ENCODE measurements at places on chromosomes 7 and 10. TPM values are rescaled to one million over a fixed set of nuclear protein-coding genes. Genes with fewer than 3 reads are reported as not detected.

DNA sequence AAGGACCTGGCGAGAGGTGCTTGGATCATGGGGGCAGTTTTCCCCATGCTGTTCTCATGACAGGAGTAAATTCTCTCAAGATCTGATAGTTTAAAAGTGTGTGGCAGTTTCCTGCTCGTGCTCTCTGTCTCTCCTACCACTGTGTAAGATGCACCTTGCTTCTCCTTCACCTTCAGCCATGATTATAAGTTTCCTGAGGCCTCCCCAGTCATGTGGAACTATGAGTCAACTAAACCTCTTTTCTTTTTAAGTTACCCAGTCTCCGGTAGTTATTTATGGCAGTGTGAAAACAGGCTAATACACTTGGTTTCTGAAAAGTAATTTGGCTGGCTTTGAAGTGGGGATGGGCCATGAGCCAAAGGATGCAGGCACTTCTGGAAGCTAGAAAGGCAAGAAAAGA is 268.0 kb upstream of the KAT6B start:
- no peak for DNase-seq

- DNase-seq = no peak
Measured at GRCh38 chr7:70763961-70764691, 367.8 kb upstream of the GALNT17 start.

SYNPO2L gene
- not detected for total RNA-seq

- DNase-seq = no peak
Measured at GRCh38 chr10:109952526-109952925, 29.2 kb upstream of the XPNPEP1 start.

- DNase-seq = no peak
Measured at GRCh38 chr10:32951111-32951510, 6.9 kb downstream of the ITGB1 start.

DNA sequence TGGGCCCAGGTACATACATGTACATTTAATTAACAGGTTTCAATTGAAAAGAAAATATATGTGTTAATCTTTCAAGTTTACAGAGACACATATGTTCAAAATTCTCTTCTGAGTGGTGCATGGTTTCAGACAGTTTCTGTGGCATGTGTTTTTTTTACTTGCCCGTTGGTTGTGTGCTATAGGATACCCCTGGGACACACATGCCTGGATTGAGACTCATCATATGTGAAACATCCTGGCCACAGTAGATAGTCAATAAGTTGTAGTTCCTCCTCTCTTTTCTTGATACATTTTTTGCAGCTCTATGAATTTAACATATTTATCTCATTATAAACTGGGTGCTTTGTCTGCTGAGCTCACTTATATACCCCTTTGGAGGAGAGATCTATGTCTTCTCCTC is 207.8 kb upstream of the CTBP2 start:
- no peak for DNase-seq

NAMPT gene
- total RNA-seq = 118 TPM

- DNase-seq = no peak
Measured at GRCh38 chr10:60810437-60811182, 32.3 kb downstream of the CDK1 start.

- DNase-seq = no peak
Measured at GRCh38 chr7:44158096-44158872, 17.2 kb upstream of the MYL7 start.

DNA sequence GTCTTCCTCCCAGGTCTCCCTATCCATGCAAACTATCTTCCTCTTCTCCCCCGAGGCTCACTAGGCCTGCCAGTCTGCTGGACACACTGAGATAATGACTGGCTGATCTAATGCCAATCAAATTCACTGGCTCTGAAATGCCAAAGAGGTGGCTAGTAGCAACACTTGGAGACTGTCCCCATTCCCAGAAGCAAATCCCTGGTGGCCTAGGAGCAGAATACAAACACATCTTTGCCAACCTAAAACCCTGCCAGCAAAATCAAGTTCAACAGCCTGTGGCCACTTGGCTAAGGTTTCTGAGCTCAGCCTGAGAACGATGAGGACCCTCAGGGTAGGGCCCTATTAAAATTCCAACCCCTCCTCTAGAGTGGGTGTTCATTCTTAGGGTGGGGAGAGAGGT is 46.6 kb downstream of the SH3PXD2A start:
- peak; percentile 62 for DNase-seq

GRCh38 chr7:96004578-96004977 is 232.2 kb downstream of the DYNC1I1 start:
- DNase-seq = no peak

DNA sequence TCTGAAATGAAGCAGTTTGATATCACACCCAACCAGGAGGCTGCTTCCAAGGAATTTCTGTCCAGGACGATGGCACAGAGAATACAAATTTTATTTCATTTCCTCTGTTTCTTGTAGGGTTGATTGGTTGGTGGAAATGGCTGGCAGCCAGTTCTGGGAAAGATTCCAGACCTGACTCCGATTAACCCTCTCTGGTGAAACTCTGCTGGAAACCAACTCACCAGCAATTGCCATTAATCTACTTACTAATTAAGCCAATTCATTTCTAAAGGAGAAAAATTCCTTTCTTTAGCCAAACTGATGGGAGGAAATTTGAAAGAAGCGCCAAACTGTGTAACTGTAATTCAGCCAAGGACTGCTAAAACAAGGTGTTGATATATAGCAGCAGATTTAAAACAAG is 10.7 kb downstream of the PTF1A start:
- DNase-seq = no peak

GRCh38 chr10:11091517-11092102 is 73.9 kb downstream of the CELF2 start:
- DNase-seq = no peak

Data from right lobe of liver (tissue), 6 donors.